Right kidney (tissue), 9 donors: ENCODE measurements at places on chromosomes 5 and 9.

DNA sequence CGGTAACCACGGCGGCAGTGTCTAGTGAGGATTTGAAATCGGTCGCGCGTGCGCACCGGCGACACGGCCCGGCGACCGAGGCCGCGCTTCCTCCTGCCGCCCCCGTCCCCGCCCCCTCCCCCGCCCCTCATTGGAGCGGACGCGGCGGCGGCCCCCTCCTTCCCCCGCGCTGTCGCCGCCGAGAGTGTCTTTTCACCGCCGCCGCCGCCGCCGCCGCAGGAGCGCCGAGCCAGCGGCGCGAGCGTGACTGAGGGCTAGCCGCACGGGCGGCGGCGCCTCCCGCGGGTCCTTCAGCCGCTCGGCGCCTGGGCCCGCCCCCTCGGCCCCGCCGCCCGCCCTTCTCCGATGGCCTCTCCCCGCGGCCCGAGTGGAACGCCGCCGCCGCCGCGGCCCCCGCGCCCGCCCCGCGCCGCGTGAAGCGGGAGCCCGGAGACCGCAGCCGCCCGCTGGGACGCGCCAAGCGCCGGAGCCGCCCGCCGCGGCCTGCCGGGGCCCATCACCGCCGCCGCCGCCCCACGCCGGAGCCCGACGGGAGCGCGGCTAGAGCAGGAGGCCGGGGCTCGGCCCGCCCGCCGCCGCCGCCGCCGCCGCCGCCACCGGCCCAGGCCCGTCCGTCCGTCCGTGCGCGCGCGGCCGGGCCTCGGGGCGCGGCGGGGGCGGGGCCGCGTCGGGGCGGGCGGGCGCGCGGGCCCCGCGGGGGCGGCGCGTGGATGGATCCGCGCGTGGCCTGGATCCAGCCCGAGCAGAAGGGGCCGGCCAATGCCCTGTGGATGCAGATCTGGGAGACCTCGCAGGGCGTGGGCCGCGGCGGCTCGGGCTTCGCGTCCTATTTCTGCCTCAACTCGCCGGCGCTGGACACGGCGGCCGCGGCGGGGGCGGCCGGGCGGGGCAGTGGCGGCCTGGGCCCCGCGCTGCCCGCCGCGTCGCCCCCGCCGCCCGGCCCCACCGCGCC is at the start of gene TENT4A:
TSS of gene TENT4A (plus strand) at position 159 of the 952 bp plus-strand sequence. CDS start at position 711, 552 bp downstream.
- DNase-seq, result no peak

DNA sequence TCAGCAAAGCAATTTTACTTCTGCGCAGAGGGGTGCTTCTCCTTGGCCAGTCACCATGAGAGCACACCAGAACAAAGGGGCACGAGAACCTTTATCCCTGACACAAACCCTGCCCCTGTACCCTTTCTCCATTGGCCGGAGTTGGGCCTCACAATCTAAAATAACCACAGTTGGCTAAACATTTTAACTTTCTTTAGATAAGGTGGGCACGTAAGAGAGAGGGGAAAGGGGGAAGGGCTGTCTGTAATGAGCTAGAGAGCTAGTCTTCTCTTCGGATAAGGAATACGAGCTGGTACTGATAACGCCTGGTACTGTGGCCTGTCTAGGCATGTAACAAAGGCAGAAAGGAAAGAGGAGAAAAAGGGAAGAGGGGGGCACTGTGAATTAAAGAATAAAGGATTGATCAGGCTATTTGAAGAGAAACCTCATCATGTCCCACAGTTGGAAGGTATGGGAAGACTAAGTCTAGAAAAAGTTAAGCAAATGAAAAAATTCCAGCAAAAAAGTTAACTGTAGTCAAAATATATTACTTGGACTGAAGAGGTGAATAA is 1.8 kb upstream of the IARS1 start:
- DNase-seq, result no peak

DNA sequence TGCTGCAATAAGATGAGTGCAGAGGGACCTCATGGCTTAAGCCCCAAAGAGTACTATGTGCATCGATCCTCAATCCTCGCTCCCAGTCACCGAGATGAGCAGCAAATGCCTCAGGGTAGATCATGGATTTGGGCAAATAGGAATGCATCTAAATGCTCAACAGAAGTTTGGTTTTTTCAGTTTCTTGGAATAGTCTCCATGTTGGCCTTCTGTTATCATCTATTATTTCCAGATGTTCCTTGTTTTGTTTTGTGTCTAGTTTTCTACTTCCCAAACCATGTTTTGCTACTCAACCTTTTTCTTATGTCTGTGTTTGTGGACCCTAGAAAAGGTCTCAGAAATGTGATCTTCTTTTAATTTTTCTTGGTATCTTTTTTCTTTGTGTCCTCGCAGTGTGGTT is 43.5 kb upstream of the RASGRF2 start:
- no peak for DNase-seq

GRCh38 chr9:9998491-9999287 is 614.1 kb downstream of the PTPRD start:
- DNase-seq, result no peak

- no peak for DNase-seq
Measured at GRCh38 chr9:102273952-102274351, 535.5 kb upstream of the GRIN3A start.

- DNase-seq, result no peak
Measured at GRCh38 chr9:113649855-113650206, 186.3 kb downstream of the RGS3 start.

DNA sequence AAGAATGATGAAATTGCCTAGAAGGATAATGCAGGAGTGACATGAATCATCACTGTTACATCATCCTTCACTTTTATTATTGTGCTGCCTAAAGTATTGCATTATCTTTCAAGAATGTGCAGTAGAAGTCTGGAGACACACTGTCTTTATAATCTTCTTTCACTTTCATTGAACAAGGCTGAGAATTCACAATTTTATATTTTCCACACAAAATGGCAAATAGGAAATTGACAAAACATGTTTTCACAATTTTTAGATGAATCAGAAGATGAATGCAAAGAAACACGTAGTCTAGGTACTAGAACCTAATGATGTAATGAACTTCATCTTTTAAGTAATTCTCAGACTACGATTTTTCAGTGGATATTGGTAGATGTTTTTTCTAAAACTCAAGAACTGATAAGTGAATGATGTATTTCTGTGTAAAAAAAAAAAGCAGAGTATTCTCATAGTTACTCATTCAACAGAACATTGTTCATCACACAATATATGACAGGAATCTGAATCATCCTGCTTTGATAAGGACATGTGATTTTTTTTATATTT is 131.5 kb upstream of the GRHPR start:
- DNase-seq, result no peak

DNA sequence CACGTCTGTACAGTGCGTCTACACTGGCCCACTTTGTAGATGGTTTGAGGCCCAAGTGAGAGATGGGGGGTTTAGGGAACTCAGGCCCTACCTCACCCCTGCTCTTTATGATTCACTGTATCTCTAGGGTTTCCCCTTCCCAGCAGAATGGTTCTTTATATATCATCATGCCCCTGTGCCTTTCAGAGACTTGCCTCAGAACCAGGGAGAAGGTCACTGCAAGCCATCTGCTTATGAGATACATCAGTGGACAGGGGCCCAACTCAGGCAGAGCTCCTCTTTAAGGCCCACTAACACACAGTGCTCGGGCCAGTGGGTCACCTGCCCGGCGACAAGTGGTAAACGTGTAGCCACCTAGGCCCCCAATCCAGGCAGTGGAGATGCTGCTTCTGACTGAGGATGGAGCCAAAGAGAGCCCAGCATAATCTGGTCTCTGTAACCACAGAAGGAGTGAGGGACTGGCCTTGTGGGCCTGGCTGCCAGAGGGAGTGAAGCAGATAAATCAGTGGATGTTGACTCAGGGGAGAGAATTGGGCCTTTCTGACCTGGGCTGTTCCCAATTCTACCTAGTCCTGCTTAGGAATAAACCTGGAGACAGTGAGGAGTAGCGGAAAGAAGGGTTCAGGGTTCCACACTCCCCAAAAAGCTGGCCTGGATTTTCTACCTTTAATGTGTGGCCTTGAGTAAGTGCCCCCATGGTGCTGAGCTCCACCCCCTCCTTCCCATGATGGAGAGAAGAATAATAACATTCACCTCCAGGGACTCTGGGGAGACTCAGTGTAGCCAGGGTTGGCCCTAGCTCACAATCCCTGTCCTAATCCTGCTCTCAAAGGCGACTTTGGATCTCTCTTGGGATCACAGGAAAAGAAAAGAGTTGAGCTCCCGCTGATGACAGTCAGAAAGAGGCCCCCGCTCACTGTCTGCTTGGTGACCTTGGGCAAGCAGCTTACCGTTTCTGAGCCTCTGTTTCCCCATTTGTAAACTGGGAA is 2.8 kb upstream of the DUSP1 start:
- no peak for DNase-seq
